ENCODE measurements at places on chromosomes 2 and 18. TPM values are rescaled to one million over a fixed set of nuclear protein-coding genes. Genes with fewer than 3 reads are reported as not detected.

The ARHGAP25 gene
- total RNA-seq, result 5.6 TPM

The WNT6 gene
- not detected for total RNA-seq

The ERMN gene
- 0.28 TPM for total RNA-seq

The EGR4 gene
- not detected for total RNA-seq

The RAB17 gene
- total RNA-seq, result 0.19 TPM

The CXCR1 gene
- not detected for total RNA-seq

The ANTXR1 gene
- total RNA-seq, result 45.2 TPM

The DOK1 gene
- 74.6 TPM for total RNA-seq

The KIAA2012 gene
- under 0.01 TPM for total RNA-seq

The UGT1A6 gene
- 1.4 TPM for total RNA-seq

The PDCD1 gene
- total RNA-seq, result not detected

The TSGA10 gene
- total RNA-seq, result 0.96 TPM

The DUSP11 gene
- total RNA-seq, result 25.3 TPM

The FOXI3 gene
- total RNA-seq, result not detected

The ATP5MC3 gene
- total RNA-seq, result 89.9 TPM

The ERCC3 gene
- 50.0 TPM for total RNA-seq

The EPB41L3 gene
- 24.0 TPM for total RNA-seq

The HRH4 gene
- under 0.01 TPM for total RNA-seq

The SEPTIN10 gene
- total RNA-seq, result 84.5 TPM

The TMEM182 gene
- 4.2 TPM for total RNA-seq

The LIPG gene
- total RNA-seq, result 48.9 TPM

The RGPD4 gene
- total RNA-seq, result under 0.01 TPM

The NEB gene
- total RNA-seq, result under 0.01 TPM

The PLCD4 gene
- total RNA-seq, result 2.3 TPM

The BOLL gene
- total RNA-seq, result not detected

The MC4R gene
- under 0.01 TPM for total RNA-seq

The MLPH gene
- total RNA-seq, result 24.7 TPM

The SDC1 gene
- 14.4 TPM for total RNA-seq

The SYT4 gene
- not detected for total RNA-seq

The CPO gene
- under 0.01 TPM for total RNA-seq

The SLC11A1 gene
- total RNA-seq, result 0.28 TPM

The LBX2 gene
- total RNA-seq, result 2.1 TPM
